ENCODE measurements at places on chromosomes 1 and 21. TPM values are rescaled to one million over a fixed set of nuclear protein-coding genes. Genes with fewer than 3 reads are reported as not detected.
A peak's percentile ranks its signal among the peaks of the same experiment; 100 is the strongest.

The DYNLT5 gene
- total RNA-seq, result 0.85 TPM

The BEND5 gene
- 2.8 TPM for total RNA-seq

The SLAMF8 gene
- total RNA-seq, result 4.2 TPM

The CLCNKA gene
- total RNA-seq, result 0.20 TPM

The CYP4Z1 gene
- total RNA-seq, result 0.35 TPM

The PLEKHO1 gene
- total RNA-seq, result 21.2 TPM

The IGSF3 gene
- 17.6 TPM for total RNA-seq

The PALMD gene
- total RNA-seq, result 55.0 TPM

The BTBD19 gene
- total RNA-seq, result 5.6 TPM

The AJAP1 gene
- total RNA-seq, result 0.08 TPM

The F11R gene
- 11.2 TPM for total RNA-seq

GRCh38 chr1:192158181-192158580, at the start of gene RGS18:
Gene RGS18 (plus strand): TSS chr1:192158462. CDS start chr1:192158638, 176 bp downstream.
- DNase-seq, result no peak

- DNase-seq, result no peak
Observed at GRCh38 chr1:228515200-228515834, 28.1 kb downstream of the RNF187 start.

DNA sequence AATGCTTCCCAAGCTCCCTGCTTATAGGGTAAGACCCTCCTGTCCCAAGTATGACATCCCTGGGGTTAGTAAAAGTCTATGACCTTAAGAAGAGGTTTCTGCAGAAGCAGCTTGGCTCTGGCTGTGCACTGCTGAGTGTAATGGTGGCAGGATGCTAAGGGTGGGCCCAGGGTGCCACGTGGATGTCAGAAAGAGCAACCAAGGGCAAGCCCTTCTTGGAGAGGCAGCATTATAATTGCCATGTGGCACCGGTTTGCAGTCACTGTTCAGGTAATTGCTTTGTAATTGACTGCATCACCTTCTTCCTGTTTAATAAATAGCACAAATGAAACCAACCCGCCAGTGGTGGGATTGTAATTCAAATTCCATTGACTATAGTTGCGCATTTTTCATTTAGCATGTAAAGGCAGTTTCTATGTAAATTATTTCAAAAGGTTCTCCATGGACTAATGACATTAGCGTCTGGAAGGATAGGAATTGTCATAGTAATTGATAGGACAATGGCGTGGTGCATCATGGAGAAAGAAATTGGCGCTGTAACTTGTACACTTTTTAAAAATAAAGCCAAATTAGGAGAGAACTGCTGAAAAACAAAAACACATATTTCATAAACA, 490.6 kb upstream of the VAMP3 start:
- no peak for DNase-seq

- DNase-seq, result no peak
Observed at GRCh38 chr21:31688603-31689368, 29.3 kb downstream of the SOD1 start.

DNA sequence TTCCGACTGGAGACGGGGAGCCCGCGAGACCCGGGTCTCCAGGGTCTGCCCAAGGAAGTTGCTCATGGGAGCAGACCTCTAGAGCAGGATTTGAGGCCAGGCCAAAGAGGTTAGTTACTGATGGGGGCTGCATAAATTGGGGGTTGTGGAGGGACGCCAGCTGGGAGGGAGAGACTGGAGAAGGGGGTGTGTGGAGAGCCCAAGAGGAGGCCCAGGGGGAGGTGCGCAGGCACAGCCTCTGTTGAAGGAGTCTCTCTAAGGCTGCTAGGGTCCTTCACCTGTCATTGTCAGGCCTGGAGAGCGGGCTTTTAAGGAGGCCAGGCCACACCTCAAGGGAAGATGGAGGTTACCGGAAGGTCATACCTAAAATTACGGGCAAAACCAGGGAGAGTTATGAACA, 363 bp downstream of the PLA2G5 start:
- DNase-seq, result peak; percentile 57

- DNase-seq, result no peak
Observed at GRCh38 chr1:30159015-30159414, 564.4 kb downstream of the MATN1 start.

DNA sequence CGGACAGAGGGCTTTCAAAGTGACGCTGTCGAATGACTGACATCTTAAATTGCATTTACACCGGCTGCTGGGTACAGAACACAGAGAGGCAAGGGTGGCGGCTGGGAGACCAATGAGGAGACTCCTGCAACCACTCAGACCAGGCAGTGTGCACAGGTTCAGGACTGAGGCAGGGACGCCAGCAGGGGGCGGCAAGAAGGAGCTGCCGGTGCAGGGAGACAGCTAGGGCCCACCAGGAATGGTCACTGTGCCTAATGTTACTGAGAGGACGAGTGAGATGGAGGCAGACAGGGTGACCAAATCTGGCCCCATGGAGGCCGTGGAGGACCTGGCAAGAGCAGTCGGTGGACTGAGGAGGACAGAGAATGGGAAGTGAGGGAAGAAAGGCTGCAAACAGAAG, 23.5 kb downstream of the GLIS1 start:
- DNase-seq, result no peak

GRCh38 chr1:115210302-115210711, 121.0 kb upstream of the TSPAN2 start:
- no peak for DNase-seq

GRCh38 chr1:206790502-206791250, 18.4 kb upstream of the IL10 start:
- no peak for DNase-seq

- no peak for DNase-seq
Observed at GRCh38 chr1:111719674-111720132, 19.5 kb downstream of the INKA2 start.

- DNase-seq, result peak; percentile 96
Observed at GRCh38 chr1:85259118-85259911, at the start of gene C1orf52. Gene C1orf52 (minus strand): TSS chr1:85259662. CDS start chr1:85259633, 29 bp downstream.

- no peak for DNase-seq
Observed at GRCh38 chr1:152044386-152044785, 7.6 kb upstream of the S100A11 start.

GRCh38 chr1:229631966-229632365, 5.9 kb downstream of the URB2 start:
- no peak for DNase-seq

- no peak for DNase-seq
Observed at GRCh38 chr1:160768295-160768657, 27.7 kb upstream of the LY9 start.

DNA sequence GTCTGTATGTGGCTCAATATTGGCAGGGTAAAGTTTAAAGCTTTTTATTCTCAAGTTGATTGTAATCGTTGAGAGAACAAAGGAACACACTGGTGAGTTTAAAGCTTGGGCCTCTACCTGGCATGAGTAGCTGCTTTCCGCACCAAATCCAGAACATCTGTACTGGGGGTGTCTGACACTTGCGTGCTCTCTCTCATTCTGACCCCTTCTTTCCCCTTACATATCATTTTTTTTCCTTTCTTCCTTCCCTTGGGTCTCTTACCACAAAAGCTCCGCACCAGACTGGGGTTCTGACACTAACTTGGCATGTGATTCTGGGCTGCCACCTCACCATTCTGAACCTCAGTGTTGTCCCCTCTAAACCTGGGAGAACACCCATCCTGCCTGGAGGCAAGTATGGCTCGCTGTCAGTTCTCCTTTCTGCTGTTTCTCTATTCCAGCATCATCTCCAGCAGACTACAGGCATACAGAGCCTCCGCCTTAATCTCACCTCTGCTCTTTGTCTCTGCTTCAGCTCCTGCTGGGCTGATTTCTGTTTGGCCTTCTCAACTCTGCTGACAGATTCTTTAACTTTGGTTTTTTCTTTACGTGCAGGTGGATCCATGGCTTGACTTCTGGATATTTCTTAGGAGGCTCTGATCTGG, 859 bp upstream of the ERMAP start:
- DNase-seq, result no peak

DNA sequence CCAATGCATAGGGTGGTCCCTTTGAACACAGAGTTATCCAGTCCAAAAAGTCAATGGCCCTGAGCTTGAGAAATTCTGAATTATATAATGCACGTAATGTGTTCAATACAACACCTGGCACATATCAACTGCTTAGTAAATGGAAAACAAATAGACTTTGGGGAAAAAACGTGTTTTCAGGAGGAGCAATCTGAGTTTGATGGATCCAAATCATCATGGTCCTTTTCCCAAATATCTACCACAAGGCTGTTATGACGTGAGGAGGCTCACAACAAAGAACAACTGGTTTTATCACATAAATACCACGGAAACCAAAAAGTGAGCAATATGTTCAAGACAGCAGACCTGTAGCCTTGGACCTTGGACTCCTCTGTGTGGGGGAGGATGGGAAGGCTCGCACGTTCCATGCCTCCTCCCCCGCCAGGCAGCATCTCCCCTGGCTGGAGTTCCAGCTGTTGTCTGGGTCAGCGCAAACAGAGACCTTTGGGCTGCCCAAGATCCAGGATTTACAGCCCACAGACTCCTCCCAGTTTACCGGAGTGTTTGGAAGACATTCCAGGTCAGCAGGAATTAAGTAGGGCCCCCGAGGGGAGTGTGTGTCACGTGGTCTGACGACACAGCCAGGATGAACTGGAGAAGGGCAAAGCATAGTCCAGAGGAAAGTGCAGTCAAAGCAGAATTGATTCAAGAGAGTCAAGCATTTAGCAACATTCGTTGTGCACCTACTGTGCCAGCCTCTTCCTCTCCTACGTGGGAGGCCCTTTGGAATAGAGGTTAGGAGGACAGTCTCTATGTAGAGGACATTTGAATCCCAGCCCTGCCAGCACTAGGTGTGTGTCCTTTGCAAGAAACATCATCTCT, 32.2 kb upstream of the MED18 start:
- DNase-seq, result no peak

DNA sequence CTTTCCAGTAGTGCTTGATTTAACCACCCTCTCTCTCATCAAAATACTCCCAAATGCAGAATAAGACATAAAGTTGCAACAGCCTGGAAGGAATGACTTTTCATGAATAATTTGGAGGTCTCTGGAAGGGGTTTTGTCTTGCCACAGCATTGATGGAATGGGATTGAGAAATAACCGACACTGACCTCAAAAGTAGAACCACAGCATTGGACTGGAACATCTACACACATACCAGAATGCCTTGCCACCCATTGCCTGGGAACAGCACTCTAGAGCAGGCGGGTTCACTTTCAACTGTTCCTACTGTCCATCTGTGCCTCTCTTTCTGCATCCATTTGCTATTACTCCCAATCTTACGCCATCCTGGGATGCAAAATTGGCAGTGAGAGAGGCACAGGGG, 149.1 kb upstream of the USP24 start:
- DNase-seq, result no peak

- DNase-seq, result no peak
Observed at GRCh38 chr1:43534256-43534655, 3.6 kb downstream of the PTPRF start.

DNA sequence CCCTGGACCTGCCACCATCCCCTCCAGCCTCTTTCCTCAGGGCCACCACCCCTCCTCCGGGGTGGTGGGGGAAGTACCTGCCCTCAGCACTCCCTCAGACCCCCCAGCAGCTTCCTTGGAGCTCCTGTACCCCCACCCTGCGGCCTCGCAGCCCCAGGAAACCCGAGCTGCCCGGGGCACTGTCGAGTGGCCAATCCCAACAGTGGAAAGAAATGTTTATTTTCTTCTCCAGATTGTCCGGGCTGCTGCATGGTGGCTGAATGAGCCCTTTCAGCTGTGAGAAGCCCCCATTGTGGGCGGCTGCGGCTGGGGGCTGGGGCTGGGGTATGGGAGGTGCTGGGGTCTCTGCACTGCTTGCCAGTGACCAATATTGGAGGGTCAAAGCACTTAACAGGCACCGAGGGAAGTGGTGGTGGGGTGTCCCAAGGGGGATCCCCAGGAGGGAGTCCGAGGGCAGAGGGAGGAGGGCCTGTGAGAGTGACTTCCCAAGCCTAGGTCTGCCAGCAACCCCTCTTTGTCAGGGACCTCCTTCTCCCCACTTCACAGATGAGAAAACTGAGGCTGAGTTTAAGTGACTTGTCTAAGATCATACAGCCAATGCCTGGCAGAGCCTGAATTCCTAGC, 25.2 kb downstream of the RUNX3 start:
- no peak for DNase-seq

GRCh38 chr1:33424205-33424604, 6.7 kb downstream of the PHC2 start:
- no peak for DNase-seq

DNA sequence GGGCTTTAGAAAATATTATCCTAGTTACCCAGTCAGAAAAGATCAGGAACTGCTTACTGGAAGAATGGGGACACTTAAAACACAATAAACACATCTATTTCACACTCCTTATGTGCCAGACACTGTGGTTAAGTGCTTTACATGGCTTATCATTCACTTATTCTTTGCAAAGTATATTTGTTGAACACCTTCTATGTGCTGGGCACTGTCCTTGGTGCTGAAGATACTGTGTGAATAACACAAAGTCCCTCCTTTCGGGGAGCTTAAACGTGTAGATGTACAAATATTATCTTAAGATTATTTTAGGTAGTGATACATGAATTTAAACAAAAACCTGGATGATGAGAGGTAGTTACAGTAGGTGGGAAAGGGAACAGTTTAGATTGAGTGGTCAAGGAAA, 169.3 kb downstream of the ST6GALNAC5 start:
- DNase-seq, result no peak

DNA sequence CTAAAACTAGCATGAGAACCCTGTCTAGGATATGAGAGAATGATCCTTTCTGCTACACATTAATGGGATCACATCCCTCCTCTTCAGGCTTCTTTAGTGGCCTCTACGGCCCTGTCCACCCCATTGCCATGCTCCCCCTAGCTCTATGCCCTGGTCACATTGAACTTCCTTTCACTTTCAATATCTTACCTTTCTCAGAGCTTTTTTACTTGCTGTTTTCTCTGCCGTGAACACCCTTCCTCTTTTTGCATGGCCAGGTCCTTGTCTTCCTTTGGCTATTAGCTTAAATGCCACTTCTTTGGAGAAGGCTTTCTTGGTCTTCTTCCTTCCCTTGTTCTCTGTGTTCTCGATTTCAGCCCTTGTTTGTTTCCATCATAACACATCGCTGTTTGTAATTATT, 97.4 kb downstream of the GIPC2 start:
- no peak for DNase-seq

- DNase-seq, result peak; percentile 21
Observed at GRCh38 chr1:29599071-29599470, 362.7 kb downstream of the PTPRU start.

GRCh38 chr1:41432481-41433280, 51.8 kb downstream of the EDN2 start:
- peak; percentile 94 for DNase-seq

DNA sequence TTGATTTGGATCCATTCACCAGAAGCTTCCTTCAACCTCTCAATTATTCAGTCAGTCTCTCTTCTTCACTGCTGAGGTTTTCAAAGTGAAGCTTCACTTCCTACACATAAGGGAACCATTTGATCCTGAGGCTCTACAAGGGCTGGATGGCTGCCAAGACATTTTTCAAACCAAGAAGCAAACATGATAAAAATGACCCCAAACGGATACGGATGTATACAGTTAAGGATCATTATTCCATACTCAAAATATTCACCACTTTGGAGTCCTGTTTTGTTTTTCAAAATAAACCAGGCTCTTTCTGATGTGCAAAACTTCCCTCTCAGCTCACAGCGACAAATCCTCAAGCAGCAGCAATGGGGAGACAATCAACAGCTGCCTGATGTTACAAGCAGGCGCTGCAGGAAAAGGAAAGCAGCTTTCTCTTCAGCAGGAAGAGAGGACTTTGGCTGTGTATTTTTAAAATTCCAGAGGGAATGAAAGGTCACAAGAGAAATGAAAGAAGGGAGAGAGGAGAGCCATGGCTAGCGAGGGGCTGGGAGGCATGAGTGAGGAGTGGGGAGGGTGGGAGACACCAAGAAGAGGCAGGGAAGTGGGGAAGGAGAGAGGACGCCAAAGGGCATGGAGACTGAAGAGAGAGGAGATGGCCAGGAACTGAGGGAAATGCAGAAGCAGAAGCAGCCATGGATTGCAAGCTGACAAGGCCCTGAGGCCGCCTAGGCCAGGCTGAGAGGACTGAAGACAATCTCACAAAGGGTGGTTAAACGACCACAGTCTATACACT, 145.4 kb downstream of the SLC45A1 start:
- DNase-seq, result no peak

All from right atrium auricular region (tissue), 2 donors.